Stimulated activated CD4-positive, alpha-beta T cell treated with anti-CD3 and anti-CD28 coated beads, TNF-alpha, amount 100 ng/mL, for 1 hour (primary cell): ENCODE measurements at places on chromosomes 5 and 9.

DNA sequence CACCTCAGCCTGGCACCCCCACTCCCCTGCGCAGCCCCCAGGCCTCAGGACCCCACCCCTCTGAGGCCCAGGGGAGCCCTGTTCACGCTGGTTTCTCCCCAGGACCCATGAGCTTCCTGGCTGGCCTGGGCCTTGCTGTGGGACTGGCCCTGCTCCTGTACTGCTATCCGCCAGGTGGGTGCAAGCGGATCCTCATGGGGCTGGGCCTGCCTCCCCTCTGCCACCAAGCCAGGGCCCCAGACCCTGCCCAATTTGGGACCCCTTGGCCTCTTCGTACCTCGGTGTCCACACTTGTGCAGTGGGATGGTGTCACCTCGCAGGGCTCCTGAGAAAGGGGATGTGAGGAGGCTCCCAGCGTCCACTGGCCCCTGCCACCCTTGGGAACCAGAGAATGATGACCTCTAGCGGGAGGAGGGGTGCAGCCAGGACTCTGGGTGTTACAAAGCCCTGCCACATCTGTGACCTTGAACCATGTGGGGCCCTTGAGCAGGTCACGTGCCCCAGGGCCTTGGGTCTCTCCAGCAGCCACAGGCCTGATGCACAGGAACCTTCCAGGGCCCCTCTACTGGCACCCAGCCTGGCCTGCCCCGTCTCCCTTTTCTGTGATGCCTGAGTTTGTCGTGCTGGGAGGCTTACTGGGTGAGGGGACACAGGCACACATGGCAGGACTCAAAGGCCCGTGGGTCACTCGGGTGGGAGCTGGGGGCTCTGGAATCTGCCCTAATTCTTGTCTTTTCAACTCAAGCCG is 16.3 kb downstream of the CARD19 start:
- DNase-seq: no peak

DNA sequence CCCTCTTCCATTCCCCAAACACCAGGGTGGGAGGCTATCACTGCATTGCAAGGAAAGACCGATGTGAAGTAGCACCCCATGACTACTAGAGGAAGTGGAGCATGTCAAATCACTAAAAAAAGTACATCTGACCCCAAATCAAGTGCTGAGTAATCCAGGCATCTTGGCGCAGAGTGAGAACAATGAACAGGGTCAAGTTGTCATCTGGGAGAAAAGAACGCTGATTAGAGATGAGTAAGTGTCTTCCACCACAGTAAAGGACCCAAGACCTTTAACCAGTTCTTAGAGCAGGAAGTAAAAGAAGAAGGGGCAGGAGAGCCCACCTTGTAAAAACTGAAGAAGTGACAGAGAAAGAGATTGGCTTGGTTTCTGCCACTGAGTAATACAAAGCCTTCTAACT is 75.0 kb upstream of the RAD23B start:
- DNase-seq: no peak

DNA sequence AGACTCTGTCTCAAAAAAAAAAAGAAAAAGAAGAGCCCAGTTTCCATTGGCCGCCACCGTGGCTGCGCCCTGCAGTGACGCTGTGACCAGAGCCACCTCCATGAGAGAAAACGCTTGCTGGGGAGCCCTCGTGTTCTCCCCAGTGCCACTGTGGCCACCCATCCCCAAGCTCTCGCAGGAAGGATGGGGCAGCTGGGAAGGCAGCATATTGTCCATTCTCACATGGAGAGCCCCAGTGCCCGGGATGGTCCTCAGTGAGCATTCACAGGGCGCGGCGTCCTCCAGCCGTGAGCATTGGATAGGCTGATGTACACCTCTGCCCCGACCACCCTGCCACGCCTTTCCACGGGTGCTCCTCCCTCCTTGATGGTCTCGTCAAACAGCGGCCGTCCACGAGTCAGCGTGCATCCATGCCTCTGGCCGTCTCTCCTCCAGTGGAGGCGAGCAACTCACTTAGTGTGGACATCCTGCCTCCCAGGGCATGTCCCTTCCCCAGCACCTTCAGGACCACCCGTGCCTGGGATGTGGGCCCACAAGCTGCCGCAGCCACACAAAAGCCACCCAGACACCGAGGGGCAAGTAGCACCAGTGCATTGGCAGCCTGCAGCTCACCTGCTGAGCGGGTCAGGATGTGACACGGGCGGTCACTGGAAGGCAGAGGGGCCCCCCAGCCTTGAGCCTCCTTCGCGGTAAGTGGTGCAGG is 23.4 kb upstream of the SLC6A19 start:
- DNase-seq: no peak

DNA sequence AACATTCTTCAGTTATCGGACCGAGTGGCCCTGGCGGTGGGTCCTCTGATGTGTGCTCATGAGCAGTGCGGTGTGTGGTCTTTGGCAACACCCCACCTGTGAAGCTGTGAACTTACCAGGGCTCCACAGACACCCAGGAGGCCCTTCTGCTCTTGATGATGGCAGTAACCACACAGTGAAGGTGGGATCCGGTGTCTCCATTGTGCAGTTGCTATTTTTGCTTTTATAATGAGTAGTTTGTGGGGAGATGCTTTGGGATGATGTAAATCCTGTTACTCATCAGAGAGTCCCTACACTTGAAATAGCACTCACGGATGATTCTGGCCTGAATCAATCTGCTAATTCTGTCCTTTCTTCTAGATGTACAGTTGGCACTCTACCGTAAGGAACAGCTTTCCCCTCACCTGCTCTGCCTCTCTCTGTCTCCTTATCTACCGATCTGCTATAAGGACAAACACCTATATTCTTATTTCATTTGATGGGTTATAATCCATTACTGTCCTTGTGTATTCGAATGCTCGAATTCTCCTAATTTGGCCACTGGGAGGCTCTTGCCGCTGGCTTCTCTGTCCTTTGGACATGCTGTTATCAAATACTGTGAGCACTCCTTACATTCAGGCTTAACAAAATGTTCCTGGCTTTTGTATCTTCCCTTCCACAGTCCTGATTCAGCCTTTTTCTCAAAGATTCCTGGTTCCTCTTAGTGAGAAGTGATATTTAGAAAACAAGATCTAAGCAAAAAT is 20.2 kb downstream of the ATPSCKMT start:
- DNase-seq: no peak

DNA sequence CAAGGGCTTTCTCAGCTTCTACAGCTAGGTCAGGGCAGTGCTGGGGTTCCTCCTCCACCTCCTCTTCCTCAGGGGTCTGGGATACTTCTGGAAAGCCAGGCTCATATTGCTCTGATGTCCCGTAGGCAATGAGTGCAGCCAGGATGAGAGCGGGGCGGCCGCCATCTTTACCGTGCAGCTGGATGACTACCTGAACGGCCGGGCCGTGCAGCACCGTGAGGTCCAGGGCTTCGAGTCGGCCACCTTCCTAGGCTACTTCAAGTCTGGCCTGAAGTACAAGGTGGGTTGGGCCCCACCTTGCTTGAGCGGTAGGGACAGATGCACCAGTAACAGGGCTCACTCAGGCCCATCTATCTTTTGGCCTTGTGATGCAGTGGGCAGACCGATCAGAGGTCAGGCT is 34.8 kb downstream of the GSN start:
- no peak for DNase-seq

DNA sequence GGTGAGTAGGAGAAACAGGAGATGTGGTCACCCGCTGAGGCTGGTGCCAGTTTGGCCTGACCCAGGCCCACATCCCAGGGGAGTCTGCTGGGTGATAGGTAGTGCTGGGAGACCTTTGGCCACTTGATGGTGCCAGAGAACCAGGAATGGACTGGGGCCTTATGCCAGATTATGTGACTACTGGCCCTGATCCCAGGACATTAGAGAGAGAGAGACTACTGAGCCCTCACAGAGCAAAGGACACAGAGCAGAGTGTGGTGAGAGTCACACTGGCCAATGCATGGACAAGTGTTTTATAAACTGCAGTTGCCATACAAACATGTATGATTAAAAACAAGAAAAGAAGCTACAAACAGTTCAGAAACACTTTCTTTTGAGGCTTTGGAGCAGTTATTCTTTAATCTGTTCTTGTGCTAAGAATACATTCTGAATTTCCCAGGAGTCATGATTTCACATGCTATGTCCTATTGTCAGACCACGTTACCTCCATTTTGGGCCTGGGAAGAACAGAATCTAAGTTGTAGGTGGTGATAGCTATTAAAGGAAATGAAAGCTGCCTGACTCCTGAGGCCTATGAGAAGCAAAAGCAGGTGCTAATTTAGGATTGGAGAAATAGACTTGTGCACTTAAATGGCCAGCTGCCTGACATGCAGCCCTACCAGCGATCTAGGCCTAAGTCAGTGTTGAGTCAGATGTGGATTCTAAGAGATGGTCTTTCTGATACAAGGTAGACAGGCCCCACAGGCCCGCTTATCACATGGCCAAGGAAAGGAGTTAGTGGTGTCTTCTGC is 32.6 kb upstream of the TMOD1 start:
- no peak for DNase-seq

GRCh38 chr5:61632064-61632463 is 300.0 kb downstream of the ZSWIM6 start:
- no peak for DNase-seq

DNA sequence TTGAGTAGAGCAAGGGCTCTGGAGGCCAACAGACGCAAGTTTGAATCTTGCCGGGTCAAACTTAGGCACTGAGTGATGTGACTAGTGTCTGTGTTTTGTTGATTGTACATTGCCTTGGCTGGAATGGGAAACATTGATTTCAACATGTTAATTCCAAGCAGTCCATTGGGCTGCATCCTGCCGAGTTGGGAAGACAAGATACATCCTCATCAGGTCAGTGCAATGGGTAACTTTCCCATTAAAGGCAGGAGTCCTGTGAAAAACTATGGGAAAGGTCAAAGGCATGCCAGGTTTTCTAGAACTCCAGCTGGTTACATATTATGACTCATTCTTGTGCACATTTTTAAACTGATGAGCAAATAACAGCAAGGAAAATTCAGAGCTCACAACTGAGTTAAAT is 126.5 kb upstream of the ABCA1 start:
- no peak for DNase-seq

- DNase-seq: no peak
Observed at GRCh38 chr9:136961279-136962065, 9.4 kb downstream of the LCN12 start.

DNA sequence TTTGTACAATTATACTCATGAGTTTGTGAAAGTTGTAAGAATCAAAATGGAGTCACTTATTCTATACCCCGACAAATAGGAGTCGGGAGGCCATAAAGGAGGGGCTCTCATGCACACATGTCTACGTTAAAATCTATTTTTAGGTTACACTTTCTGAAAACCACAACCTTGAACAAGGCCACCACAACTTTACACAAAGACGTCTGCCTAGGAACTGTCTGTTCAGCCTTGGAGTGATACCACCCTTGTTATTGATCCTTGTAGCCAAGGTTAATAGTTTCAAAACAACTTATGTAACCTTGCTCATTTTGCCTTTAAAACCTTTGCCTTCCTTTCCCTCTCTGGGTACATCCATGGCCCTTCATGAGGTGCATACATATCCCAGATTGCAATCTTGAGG is 4.1 kb upstream of the NDFIP1 start:
- no peak for DNase-seq

GRCh38 chr5:1058988-1059883 is 50.6 kb downstream of the NKD2 start:
- no peak for DNase-seq

GRCh38 chr5:170559296-170559695 is 55.5 kb downstream of the KCNIP1 start:
- DNase-seq: no peak

- DNase-seq: no peak
Observed at GRCh38 chr9:76630916-76631315, 133.3 kb upstream of the PCA3 start.

- DNase-seq: no peak
Observed at GRCh38 chr9:136088481-136088938, 6.6 kb downstream of the NACC2 start.

- DNase-seq: no peak
Observed at GRCh38 chr9:134590240-134591081, 51.1 kb upstream of the COL5A1 start.

GRCh38 chr5:74919487-74919886 is 53.3 kb upstream of the FAM169A start:
- DNase-seq: no peak

DNA sequence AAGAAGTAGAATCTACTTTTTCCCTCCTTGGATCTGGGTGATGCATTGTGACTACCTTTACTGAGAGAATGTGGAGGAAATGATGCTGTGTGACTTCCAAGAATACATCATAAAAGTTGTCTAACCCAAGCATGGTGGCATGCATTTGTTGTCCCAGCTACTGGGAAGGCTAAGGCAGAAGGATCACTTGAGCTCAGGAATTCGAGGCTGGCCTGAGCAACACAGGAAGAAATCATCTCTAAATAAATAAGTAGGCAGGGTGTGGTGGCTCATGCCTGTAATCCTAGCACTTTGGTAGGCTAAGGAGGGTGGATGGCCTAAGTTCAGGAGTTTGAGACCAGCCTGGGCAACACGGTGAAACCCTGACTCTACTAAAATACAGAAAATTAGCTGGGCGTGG is 143.2 kb upstream of the VLDLR start:
- no peak for DNase-seq

GRCh38 chr5:143435210-143435657 is 31.7 kb upstream of the NR3C1 start:
- DNase-seq: no peak

DNA sequence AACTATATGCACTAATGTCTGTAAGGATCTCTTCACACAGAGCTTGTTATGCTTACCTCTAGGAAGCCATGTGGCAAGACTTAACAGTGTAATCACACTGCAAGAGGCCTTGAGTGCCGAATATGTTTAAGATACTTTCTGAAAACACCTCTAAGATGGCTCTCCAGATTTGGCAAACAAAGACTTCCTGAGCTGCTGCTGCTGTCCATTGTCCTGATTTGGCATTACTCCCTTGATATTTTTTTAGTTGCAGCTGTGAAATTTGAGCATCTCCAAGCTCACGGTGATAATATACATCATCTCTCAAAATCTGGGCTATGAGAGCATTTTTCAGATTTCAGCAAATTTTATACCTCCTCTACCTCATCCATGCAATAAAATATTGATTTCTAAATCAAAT is 384.5 kb upstream of the CDH6 start:
- no peak for DNase-seq

DNA sequence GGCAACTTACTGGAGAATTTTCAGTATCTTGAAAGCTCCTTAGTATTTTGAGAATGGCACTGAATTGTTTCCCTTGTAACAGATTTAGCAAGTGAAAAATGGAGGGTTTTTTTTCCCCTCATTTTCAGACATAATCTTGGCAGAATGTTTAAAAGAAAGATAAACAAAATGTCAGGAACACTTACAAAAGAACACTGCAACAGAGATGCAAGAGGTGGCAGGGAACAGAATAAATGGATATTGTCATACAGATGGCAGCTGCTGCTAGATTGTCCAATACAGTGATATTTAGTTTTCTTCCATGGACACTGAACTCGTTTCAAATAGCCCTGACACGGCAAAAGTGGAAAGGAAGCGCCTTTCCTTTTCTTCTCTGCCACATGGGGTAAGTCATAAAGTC is 76.9 kb upstream of the ZNF608 start:
- DNase-seq: no peak

GRCh38 chr5:130398825-130399224 is 494.6 kb downstream of the CHSY3 start:
- no peak for DNase-seq

- no peak for DNase-seq
Observed at GRCh38 chr5:72799721-72800120, 16.7 kb upstream of the TNPO1 start.

- DNase-seq: no peak
Observed at GRCh38 chr5:174828804-174829510, 104.6 kb downstream of the MSX2 start.
